Suprapubic skin (tissue), 4 donors: ENCODE measurements at places on chromosomes 3 and 15.

GRCh38 chr15:70424937-70425411 is 327.3 kb upstream of the TLE3 start:
- DNase-seq, result no peak

DNA sequence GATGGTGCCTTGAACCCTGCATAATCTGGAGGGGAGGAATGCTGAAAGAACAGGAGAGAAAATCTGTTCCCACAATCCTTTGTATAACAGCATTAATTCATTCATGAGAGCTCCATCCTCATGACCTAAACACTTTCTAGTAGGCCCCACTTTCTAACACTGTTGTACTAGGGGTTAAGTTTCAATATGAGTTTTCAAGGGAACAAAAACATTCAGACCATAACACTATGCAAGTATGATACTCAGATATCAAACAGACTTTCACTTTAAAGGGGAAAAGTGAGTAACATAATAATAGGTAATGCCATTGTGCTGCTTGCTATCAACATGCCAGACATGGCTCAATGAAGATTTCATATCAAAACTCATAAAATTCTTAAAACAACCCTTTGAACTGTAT is 32.4 kb upstream of the PLSCR2 start:
- DNase-seq, result no peak

DNA sequence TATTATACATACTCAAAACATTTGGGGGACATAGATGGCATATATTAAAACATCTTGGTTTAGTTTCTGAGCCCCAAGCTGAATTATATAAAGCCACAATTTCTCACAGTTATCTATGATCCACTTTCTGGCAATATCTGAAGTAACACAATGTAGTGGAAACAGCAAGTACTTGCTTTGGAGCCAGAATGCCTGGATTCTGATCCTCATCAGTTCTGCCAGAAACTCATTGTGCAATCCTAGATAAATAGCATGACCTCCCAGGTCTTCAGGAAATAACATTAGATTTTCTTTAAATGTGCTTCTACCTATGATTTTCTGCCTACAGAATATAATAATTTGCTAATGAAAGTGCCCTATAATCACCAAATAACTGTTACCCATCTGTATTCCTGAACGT is 544.9 kb downstream of the NAALADL2 start:
- DNase-seq, result no peak

DNA sequence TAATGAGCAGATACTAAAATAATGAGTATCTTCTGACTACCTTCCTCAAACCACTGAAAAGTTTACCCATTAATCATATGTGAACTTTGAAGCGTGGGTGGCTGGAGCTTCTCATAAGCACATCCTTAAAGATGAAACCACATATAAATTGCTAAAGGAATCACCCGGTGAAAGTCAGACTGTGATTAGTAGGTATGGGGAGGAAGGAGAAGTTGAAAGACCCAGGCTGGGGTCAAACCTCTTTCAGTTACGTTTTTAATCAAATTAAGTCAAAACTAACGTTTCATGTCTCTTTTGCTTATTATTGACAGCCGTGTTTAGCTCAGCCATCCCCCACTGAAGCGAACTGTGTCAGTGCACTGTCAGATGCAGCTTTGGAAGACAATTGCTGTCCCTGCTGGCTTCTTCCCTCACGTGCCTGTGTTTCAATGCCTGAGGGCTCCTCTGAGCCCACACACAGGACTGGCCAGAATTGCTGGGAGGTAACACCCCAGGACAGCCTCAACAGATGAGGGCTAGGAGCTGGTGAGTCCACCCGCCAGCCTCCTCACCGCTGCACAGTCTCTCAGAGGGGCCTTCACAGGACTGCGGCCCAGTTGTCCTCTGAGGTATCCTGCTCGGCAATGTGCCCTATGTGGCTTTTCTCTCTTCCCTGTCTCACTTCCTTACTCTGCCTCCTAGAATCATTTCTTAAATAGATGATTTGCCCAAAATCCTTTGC is 29.3 kb upstream of the SH3BP5 start:
- no peak for DNase-seq

DNA sequence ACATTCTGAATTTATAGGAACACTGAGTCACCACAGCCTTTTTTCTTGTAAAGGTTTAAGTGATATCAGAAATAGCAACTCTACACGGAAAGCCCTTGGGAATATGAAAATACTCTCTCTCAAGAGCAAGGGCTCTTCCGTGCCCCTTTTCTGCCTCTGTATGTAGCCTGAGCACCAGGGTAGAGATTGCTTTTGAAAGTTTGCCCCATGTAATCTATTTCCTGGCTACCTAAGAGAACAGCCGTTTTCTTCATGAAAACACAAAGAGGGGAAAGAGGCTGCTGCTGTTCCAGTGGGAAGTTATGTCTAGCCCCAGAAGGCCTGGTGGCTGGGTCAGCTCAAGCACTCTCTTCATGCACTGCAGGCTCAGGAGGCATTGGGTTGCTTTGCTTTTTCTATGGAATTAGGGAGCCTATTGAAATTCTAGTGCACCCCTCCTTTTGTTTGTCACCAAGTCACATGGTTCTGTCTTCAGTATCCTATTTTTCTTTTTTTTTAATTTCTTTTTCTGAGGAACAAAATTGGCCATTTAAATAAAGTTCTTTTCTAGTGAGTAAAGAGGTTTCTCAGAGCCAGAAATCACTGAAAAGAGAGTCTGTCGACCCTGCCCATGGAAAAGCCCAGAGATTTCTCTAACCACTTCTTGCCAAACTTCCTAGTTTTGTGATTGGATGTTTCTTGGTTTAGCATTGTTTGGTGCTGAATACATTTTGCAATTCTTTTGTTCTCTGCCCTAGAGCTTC is 39.5 kb downstream of the TIGIT start:
- no peak for DNase-seq

DNA sequence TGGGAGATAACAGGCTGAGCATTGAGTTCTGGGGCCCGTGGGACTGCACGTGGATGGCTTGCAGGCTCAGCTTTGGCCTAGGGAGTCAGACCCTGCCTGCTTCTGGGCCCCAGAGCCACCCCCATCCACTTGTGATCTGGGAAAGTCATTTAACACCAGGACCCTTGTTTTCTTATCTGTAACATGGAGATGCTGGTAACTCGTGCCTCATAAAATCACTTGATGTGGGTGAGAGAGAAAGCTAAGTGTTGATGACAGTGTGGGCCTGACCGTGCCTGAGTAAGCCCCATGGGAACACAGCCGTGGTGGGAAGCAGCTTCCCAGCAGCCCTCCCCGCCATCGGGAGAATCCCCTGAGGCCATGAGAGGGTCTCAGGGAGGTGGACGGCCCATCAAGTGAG is 378.1 kb downstream of the GABRB3 start:
- DNase-seq, result no peak
